AG10803 (cell line): ENCODE measurements at places on chromosomes 2 and 18.

DNA sequence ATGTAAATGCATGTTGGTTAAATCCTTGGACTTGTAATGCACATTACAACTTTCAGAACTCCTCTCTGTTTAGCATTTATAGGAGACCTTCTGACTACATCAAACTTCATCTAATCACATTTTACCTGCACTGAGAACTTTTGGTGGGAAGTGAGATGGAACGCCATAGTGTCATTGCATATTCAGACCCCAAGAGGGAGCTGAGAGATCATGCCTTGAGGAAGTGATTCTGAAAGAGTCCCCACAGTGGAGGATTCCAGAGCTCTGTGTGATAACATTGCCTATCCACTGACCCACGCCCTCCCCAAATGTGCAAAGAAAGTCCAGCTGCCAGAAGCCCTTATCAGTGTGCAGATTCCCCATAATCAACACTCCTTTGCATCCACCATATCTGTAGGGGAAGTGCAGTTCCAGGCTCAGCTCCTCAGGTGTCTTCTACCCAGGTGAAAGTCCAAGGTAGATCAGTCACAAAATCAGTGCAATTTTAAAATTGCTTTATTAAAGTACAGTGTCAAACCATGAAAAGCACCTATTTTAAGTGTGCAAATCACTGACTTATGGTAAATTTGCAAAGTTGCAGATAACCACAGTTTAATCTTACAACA is 212.4 kb downstream of the RPIA start:
- DNase-seq: peak; percentile 25

GRCh38 chr2:98730053-98730706 is 752 bp downstream of the MGAT4A start:
- DNase-seq: no peak

GRCh38 chr2:204331988-204332387 is 213.3 kb upstream of the PARD3B start:
- no peak for DNase-seq

DNA sequence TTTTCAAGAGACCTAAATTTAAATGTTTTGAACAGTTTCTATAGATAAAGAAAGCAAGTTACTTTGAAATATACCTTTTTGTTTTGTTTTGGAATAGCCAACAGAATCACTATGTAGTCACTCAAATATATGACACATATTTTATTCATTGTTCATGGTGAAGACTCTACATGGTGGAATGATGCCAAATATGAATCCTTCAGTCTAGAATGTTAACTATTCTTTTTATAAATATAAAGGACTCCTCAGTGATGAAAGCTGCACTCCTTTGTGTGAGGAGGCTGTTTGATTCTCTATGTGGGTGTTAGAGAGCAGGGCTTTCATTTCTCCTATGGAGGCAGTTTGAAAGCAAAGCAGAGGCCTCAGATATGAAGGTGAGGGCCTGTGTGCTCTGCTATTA is 396.4 kb upstream of the LRRTM1 start:
- DNase-seq: no peak

DNA sequence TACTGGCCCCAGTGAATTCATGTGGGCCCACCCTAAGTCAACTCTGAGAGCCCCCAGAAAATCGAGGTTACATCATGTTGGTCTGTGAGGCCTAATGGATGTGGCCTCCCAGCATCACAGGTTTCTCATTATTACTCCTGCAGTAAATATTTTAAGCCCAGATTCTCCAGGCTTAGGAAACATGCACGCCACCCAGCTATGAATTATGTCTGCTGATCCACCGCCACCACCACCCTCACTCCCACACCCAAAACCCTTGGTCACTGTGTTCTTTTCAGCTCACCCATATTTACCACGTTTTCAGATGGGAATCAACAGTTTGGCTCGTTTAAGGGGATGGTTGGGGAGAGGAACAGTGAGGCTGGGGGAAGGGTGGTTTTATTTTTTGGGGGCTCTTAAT is 128.6 kb downstream of the NCK2 start:
- DNase-seq: no peak

DNA sequence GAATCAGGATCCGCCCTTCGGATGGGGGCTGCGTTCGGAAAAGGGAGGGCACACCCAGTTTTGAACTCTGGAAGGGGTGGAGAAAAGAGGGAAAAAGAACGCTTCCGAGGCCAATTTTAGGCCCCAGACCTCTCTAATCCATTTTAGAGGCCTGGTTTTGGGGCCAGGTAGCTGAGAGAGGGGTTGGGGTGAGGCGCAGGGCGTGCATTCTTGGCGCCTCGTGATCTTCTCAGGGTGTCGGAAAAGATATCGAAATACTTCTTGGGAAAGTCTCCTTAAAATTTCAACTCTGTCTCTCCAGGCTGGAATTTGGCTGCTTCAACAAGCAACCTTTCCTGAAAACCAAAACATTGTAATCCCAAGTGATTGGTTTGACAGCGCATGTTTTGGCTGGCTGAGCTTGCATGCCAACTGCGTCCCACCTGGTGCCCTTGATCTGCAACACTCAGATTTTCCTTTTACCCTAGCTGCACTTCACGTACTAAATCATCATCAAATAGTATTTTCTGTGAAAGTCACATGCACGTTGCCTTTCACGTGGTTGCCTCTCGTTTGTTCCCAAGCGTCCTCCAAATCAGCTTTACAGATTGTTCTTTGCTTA is 864 bp upstream of the XPO1 start:
- DNase-seq: peak; percentile 21

- DNase-seq: peak; percentile 97
Measured at GRCh38 chr2:113117541-113118262, 9.7 kb upstream of the IL1RN start.

GRCh38 chr2:12587729-12588522 is 128.8 kb upstream of the TRIB2 start:
- peak; percentile 94 for DNase-seq

DNA sequence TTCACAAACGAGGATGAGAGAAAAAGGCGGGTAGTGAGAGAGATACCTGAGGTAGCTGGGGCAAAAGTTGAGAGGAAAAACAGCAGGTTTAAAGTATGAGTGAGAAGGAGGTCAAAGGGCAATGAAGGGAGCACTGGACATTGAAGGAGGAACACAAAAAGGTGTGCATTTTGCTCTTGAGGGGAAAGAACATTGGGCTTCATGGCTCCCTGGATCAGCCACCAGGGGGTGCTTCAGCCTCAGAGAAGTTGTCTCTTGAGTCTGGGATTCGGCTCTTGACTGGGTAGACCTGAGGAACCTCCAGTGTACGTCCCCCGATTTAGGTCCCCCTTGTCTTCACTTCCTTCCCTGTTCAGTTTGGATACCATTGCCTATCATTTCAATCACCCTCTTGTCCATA is 128.5 kb downstream of the RAPGEF4 start:
- no peak for DNase-seq

DNA sequence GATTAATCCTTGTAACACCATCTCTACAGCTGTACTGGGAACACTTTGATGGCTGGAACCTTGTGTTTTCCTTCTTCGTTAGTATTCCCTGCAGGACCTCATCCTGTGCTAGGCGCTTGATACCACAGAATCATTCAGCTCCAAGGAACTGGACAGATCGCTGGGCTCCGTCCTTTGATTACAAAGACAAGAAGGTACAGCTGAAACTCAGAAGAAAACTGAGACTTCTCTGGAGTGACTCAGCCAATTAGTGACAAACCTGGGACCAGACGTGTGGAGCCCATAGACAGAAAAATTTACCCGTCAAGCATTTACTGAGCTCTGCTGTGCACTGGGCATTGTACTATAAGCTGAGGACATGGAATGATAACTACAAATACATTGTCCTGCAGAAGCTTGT is 67.3 kb downstream of the NCKAP5 start:
- no peak for DNase-seq

DNA sequence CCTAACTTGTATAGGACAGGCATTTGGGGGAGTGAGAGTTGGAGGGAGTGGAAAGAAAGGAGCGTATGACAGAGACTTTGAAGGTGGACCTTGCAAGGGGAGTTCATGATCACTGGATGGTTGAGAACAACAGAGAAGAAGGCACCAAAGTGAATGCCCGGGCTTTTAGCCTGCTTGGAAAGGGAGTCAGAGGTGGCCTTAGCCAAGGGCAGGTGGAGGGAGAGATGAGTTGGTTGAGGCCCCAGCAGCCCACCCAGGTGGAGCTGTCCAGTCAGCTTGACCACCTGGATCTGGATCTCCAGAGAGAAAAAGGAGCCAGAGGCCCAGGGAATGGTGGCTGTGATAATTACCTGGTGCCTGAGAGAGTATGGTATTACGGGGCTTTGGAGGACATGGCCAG is 73.6 kb downstream of the COA5 start:
- no peak for DNase-seq

DNA sequence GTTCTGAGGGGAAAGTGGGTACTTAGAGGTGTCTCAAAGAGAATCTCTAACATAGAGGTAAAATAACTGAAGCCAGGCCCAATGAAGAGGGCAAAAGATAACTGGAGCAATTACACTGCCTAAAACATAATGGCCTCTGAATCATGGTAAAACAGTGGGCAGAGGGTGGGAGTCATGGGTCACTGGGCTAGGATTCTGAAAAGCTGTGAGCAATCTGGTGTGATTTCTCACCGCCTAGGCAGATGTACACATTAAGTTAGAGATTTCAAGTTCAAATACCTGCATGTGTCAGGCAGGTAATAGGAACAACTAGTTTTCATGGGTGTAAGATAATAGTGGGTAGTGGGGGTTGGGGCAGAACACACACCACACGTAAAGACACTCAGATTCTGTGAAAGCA is 45.6 kb downstream of the INSIG2 start:
- no peak for DNase-seq

- DNase-seq: no peak
Measured at GRCh38 chr2:74939919-74940812, 18.3 kb upstream of the POLE4 start.

DNA sequence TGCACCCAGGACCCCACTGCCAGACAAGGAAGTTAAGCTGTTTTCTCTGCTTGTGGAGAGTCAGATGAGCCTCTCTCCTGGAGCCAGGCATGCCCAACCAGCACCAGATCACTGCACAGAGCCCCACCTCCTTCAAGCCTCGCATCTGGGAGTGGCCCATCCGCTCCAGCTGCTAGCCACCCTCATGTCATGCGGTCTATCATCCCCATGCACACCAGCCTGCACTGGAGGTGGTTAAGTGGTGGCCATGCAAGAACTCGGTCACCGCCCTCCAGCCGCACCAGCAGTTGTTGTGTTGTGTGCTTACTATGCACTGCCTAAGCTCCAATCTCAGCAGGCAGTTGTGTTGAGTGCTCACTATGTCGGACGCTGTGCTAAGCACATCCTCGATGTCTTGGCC is 177.9 kb upstream of the SLC14A2 start:
- DNase-seq: no peak

DNA sequence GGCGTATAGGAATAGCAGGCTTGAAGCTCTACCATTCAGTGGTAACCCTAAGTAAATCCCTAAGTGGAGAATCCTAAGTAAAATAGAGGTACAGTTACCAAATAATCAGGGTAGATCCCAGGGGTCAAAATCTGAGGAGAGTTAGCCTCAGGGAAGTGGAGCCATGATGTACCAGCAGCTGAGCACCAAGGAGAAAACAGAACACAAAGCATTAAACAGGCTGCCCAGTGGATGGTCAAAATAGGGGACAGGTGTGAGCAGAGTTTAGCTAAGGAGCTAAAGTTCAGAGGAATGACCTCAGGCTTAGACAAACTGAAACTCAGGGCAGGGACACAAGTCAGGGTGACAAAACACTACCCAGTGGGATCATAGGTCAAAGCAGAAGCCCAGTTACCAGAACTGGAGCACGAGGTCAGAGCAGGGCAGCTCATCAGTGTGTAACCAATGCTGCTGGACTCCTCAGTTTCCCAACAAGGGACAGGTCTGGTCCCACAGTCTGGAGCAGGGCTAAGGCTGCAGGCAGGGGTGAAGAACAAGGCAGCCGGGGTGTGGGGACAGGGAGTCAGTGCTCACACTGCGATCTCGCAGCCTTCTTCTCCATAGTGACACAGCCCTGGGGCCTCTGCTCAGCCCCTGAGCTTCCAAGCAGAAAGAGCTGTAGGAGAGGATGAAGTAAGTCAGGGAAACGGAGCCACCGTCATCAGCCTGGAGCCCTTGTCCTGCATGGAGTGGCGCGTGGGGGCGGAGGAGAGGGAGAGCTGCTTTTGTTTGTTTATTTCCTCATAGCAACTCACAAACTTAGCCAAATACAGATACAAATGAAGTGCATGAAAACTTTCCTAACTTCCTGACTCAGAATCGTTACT is 264.0 kb downstream of the MREG start:
- DNase-seq: peak; percentile 92

DNA sequence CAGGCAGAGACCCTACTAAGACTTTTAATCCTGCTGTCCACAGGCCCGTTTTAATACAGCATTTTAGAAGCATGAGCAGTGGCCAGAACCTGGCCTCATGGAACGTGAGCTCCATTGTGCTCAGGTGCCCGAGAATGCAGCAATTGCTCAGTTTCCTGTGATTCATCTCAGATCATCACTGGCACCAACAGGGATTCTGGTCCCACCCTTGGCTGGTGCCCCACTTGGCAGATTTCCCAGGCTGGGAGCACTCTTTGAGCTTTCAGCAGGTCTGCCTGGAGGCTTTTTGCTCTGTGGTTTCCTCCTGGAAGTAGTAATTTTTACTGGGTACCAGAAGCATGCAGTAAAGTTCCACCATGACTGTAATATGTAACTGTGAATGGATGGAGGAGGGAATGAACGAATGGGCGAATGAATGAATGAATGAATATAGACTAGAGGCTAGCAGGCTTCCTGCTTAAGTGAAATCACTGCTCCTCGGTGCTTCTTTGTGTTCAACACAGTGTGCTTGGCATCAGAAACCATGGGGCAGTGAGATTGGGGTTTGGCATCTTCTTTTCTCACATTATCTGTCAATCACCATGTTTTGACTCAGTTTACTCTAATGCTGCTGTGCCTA is 312.9 kb downstream of the PRKCE start:
- DNase-seq: peak; percentile 91

GRCh38 chr18:54506516-54507261 is 84.4 kb upstream of the DYNAP start:
- no peak for DNase-seq

DNA sequence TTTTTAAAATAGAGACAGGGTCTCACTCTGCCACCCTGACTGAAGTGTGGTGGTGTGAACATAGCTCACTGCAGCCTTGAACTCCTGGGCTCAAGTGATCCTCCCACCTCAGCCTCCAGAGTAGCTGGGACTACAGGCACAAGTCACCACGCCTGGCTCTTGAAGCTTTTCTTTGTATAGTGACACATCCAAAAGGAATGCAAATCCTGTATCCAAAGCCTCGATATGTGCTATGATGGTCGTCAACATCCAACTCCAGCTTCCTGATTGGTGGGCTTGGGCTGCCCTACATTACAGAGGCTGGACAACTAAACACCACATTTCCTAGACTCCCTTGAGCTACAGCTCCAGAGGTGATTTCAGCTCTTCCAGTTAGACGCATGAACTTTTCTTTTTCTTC is 101.7 kb upstream of the PGAP1 start:
- peak; percentile 62 for DNase-seq

- DNase-seq: peak; percentile 93
Measured at GRCh38 chr18:59660786-59661743, 36.2 kb downstream of the CCBE1 start.
